ENCODE measurements at places on chromosomes 7 and 10.
A peak's percentile ranks its signal among the peaks of the same experiment; 100 is the strongest.

- DNase-seq = peak; percentile 89
Observed at GRCh38 chr7:6443372-6443941, 4.3 kb downstream of the DAGLB start.

DNA sequence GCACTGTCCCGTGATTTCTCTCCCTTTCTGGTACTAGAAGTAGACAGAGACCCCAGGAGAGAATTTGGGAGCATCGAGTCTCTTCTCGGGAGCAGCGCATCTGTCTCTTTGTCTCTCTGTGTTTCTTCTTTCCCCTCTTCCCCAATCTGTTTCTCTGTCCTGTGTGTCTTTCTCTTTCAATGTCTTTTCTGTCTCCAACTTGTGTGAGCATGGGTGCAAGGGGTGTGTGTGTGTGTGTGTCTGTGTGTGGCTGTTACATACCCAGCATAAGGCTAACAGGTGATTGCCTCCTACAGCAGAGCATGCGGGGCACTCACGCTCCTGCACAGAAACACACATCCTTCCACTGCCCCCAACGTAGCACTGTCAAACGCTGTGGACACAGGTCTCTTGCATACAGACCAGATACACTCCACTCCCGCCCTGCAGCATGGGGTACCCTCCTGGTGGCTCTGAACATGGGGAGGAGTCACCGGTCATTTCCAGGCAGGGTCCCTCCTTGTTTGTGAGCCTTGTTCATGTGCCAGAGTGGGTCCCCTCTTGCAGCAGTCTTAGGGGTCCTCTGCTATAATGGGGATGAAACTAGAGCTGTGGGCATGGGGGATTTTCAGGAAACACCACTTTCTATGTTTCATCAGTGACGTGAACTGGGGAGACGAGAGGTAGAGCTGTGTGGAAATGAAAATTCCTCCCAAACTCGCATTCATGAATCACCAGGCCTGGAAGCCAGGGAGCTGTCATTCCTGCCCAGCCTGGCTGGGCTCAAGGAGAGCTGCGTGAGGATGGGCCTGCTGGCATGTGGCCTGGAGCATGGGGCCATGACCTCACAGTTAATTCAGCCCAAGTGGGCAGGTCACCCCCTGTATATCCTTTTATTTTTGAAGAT is 980 bp downstream of the ADAMTS14 start:
- peak; percentile 77 for DNase-seq

GRCh38 chr7:155834486-155835048 is 22.3 kb upstream of the SHH start:
- no peak for DNase-seq

DNA sequence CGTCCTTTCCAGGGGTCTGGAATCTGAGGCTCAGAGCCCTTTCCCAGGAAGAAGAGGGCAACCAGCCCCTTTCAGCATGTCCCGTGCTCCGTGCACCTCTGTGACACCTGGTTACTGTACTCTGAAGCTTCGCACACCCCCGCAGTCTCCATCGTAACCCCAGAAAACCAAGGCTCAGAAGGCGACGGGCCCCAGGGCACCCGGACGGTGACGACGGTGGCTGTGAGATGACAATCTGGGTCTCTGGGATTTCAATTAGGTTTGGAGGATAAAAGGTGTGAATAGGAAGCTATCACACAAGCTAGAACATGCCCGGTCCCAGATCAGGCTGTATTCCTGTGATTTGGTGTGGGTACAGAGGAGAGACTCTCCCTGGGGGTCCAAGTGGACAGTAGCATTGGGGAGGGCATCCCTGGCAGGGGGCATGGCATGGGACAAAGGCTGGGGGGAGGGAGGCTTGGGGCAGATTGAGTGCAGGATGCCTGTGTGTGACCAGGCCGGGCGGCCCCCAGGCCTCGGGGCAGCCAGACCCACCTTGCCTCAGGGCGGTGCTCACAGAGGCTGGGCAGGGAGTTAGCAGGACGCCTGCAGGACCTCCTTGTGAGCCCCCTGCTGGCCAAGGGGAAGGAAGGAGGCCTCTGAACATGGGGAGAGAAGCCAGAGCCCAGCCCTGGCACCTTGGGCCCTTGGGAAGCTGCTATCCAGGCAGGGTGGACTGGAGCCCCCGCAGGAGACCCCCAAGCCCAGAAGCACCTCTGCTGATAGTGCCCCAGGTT is 23.4 kb upstream of the PSMG3 start:
- DNase-seq = peak; percentile 4

DNA sequence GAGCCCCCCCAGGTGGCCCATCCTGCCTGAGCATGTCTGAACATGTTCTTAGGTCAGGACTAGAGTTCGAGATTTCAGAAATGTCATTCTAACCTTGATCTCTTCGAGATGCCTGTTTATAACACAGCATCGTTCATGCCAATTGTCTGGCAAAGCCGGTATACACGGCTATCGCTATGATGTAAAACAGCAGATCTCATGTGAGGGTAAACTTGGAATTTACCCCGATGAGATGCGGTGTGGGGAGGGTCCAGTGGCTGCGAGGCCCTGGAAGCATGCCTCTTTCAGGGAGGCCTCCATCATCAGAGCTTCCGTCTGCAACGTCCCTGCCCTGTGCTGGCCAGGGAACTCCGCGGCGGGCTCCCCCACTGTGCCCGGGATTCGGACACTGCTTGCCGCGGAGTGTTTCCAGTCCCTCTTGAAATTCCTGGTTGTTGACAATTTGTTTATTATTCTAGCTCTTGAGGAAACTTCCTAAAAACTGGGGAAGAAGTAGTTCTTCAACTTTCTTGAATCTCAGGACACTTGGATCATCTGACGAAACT is 168.6 kb upstream of the RHEB start:
- DNase-seq = no peak

DNA sequence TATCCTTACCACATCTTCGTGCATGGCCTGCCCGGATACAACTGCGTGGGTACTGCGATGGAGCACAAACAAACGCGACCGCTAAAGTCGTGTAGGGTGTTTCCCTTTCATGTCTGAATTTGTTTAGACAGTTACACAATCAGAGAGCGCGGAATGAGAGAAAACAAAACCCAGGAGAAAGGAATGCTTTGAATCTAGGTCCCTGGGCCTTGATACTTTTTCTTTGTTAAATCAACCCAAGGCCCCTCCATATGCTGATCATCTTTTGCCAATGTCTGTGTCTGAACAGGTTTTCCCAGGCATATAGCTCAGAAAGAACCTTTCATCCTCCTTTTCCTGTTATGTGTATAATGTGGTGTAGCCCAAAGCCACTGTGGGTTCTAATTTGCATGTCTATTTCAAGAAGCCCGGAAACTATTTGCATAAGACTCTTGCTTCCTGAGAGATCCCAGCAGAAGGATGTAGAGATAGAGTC is 145.8 kb downstream of the FRMD4A start:
- peak; percentile 51 for DNase-seq

DNA sequence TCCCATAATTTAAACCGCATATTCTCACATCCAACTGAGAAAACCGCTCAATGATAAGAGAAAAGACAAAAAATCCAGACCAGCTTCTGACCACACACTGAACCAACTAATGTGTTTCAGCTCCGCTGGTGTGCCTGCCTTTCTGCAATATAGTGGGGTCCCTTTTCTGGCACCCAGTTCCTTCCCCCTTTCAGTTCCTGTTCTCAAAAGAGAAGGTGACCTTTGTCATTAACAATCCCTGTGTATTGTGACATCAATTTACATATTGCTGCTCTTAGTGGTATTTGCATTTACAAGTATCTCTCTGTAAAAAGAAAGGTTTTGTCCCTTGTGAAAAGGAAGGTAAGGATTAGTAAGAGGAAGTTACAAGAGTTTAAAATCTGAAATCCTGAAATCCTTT is 1.4 kb downstream of the PPP1R17 start:
- DNase-seq = no peak

GRCh38 chr7:102463841-102464576 is 654 bp downstream of the ALKBH4 start:
- peak; percentile 25 for DNase-seq

DNA sequence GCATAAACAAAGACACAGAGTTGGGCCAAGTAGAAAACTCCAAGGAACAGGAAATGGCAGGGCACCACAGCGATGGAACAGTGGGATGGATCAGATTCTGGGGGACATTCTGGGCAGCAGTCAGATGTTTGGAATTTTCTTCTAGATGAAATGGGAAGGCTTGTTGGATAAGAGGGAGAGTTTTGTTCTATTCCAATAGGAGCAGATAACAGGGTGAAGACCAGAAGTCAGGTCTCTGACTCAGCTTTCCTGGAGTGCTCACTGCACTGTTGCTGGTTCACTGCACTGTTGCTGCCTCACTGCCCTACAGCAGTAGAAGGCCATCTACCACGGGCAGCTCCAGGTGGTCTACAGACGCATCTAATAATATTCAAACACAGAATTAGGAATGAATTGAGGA is 135.6 kb downstream of the ATE1 start:
- DNase-seq = peak; percentile 29

DNA sequence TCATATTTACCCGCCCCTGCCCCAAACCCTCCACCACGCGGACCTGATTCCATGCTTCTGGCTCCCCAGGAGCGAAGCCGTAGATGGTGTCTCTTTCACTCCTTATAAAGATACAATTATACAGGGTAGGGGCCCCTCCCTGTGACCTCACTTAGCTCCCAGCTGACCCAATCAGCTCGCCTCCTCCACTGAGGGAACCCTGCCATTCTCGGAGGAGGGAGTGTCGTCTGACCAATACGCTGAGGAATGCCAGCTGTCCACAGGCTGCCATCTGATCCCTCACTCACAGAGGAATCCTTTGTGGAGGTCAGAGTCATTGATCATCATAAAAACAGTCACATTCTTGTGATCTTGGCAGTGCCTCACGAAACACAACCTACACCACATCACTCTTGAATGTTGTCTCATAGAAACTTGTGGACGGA is 67.5 kb upstream of the INSIG1 start:
- peak; percentile 91 for DNase-seq

- DNase-seq = no peak
Observed at GRCh38 chr7:32539919-32540531, 44.7 kb downstream of the AVL9 start.

Measured in mesenchymal stem cell (in vitro differentiated cells and primary cell).